ENCODE measurements at places on chromosomes 3 and 15.
A peak's percentile ranks its signal among the peaks of the same experiment; 100 is the strongest.

GRCh38 chr3:23241256-23241655 lies 38.1 kb downstream of the UBE2E2 start:
- no peak for DNase-seq
- no peak overlapping the region for H3K4me3 ChIP-seq
- H3K27me3 ChIP-seq, result no peaks in the 10 kb centered on the region
- H3K27ac ChIP-seq, result no peak overlapping the region
- peaks cover 31% of the 10 kb centered on the region for H3K4me1 ChIP-seq

DNA sequence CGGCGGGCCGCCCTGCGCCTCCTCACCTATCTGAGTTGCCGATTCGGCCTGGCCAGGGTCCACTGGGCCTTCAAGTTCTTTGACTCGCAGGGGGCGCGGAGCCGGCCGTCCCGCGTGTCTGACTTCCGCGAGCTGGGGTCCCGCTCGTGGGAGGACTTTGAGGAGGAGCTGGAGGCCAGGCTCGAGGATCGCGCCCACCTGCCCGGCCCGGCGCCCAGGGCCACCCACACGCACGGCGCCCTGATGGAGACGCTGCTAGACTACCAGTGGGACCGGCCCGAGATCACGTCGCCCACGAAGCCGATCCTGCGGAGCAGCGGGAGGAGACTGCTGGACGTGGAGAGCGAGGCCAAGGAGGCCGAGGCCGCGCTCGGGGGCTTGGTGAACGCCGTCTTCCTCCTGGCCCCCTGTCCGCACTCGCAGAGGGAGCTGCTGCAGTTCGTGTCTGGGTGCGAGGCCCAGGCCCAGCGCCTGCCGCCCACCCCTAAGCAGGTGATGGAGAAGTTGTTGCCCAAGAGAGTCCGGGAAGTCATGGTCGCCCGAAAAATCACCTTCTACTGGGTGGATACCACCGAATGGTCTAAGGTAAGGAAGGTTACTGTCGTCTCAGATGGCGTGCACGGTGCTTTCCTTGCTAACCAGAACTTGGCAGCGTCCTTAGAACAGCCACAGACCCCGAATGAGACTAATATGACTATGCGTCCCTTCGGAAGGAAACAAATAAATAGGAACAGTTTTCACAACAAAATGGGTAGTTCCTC lies 567 bp downstream of the TICRR start:
- peaks cover 7% of the 10 kb centered on the region for H3K4me1 ChIP-seq
- H3K4me3 ChIP-seq, result peak overlapping the region; percentile 72
- no peaks in the 10 kb centered on the region for H3K36me3 ChIP-seq
- no peak for DNase-seq
- H3K27ac ChIP-seq, result no peak overlapping the region

DNA sequence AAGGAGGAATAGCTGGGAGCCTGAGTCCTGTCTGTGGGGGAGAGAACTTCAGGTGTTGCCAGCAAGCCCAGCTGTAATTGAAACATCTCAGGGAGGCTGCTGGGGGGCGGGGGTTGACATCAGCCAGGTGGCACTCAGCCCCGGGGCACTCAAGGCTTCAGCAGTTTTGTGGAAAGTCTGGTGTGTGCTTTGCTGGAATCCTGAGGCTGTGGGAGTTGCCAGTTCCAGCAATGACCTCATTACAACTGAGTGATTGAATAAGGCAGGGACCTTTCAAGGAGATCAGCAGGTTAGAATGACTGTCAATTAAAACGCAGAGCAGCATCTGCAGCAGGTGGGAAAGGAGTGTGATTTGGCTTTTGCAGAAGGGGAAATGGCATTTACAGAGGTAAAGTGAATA lies 75.7 kb downstream of the FAM43A start:
- peaks cover 5% of the 10 kb centered on the region for H3K4me1 ChIP-seq
- H3K27me3 ChIP-seq, result peaks cover 13% of the 10 kb centered on the region
- DNase-seq, result no peak
- no peak overlapping the region for H3K4me3 ChIP-seq
- H3K36me3 ChIP-seq, result no peaks in the 10 kb centered on the region

DNA sequence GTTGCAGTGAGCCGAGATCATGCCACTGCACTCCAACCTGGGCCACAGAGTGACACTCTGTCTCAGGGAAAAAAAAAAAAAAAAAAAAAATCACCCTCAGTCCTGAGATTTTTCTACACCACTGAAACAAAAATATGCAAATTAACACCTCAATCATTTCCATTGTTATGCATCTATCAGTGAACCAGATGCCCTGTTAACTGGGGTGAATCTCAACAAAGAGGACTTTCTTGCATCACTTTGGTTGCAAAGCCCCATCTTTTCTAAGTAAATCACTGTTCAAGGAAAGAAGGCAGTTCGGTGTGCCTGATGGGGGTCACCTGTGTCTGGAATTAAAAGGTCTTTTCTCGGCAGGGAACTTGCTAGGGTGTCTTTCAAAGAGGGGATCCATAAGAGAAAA lies 421.6 kb downstream of the EPHB1 start:
- H3K27ac ChIP-seq, result no peak overlapping the region
- peaks cover 4% of the 10 kb centered on the region for H3K4me1 ChIP-seq
- no peak for DNase-seq
- H3K36me3 ChIP-seq, result peaks cover 2% of the 10 kb centered on the region
- H3K4me3 ChIP-seq, result no peak overlapping the region
- H3K27me3 ChIP-seq, result peaks cover 7% of the 10 kb centered on the region

GRCh38 chr3:89584398-89584797 lies 477.0 kb downstream of the EPHA3 start:
- no peaks in the 10 kb centered on the region for H3K36me3 ChIP-seq
- no peak overlapping the region for H3K27ac ChIP-seq
- H3K4me1 ChIP-seq, result no peaks in the 10 kb centered on the region
- no peak overlapping the region for H3K4me3 ChIP-seq
- H3K27me3 ChIP-seq, result no peaks in the 10 kb centered on the region
- no peak for DNase-seq
